NCI-H446 (cell line): ENCODE measurements at places on chromosomes 5 and 9.

DNA sequence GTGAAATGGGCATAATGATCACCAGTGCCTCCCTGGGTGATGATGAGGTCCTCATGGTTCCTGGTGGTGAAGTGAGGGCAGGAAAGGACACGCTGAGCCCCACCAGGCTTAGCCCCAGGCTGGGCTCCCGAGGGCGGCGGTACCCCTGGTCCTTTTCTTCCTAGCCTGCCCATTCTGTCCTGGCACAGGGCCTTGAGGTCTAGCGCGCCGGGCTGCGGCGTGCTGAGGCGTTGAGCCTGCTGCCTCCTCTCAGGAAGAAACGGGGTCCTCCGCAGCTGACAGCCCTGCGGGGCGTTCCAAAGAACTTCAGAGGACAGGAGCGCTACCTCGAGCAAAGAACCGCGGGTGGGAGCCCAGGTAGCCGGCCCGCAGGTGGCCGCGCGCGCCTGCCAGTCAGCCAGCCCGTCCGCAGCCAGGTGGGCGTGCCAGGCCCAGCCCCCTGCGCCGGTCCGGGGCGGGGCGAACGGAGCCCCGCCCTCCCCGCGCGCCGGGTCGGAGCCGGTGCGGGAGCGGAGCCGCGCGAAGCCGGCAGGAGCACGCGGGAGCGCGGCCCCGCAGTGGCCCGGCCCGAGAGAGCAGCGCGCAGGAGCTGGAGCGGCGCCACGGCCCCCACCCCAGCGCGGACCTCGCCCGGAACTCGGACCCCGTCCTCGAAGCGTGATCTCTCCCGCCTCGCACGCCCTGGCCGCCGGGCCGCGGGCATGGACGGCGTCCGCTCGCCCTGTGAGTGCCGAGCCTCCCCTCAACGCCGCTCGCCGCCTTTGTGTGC is at the start of gene WNK2:
WNK2 (plus strand) TSS at position 477 of the 769 bp plus-strand sequence. CDS start 791 bp downstream, outside the sequence.
- no peak for DNase-seq

- no peak for DNase-seq
Observed at GRCh38 chr5:58855851-58856739, 273.2 kb downstream of the RAB3C start.

- peak; percentile 58 for DNase-seq
Observed at GRCh38 chr5:157718519-157718918, 12.7 kb upstream of the THG1L start.

- no peak for DNase-seq
Observed at GRCh38 chr5:54344653-54345052, 34.3 kb upstream of the ARL15 start.

- DNase-seq, result no peak
Observed at GRCh38 chr5:74433896-74434829, 206.4 kb downstream of the ENC1 start.

DNA sequence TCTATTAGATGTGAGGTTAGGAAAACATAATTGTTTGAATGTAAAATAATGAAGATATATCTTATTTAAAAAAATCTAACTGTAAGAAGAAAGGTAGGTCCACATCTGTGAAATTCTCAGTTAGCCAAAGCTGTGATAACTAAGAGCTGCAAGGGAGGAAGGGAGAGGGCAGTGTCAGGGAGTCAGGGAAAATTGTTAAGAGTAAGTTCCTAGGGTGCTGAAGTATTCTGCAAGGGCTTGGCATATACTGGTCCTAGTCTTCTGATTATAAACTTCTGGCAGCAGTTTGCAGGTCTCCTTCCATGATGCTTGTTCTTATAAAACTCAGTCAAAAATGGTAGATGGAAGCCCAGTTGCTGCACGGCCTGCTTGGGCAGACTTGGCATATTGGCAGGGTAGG is 233.2 kb downstream of the NMUR2 start:
- no peak for DNase-seq

DNA sequence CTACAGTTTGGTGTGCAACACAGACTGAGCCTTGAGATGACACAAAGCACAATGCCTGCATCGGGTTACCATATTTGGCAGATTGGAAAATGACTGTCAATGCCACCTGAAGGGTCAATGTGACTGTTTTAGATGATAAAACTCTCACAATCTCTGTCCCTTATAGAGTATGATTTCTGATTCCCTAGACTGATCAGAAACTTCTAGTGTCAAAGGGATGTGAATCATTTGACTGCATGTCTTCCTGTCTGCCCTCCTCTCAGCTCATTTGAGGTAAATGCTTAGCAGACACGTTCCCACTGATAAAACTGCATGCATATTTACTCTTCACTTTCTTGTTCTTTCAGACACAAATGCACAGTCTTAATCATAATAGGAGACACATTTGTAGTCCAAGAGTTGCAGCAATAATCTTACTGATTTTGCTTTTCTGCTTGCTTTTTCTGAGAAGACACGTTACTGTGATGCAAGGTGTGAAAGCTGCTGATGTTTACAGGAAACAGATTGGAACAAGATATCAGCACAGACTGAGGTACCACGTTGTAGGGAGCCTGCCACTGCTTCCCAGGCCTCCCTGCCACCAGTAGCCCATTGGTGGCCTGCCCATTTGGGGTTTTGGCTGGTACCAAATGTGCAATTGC is 77.8 kb downstream of the GCNT4 start:
- no peak for DNase-seq

DNA sequence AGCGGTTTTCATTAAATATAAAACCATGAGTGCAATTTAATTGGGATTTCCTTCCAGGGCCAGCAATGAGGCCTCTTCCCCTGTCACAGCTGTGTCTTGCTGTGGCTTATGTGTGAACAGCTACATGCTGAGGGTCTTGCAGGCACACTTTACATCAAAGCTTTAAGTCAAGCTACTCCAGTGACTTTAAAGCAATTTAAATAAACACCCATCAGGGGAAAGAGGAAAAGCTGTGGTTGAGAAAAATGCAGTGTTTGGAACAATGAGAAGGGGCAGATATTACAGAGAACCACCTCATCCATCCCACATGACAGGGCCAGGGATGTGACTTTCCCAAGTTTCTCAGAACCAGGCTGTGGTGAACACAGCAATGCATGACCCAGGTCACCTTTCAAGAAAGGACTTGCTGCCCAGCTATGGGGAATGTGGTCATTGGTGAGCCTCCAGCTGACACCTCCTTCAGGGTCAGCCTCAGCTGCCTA is 115.9 kb upstream of the LPAR1 start:
- no peak for DNase-seq

DNA sequence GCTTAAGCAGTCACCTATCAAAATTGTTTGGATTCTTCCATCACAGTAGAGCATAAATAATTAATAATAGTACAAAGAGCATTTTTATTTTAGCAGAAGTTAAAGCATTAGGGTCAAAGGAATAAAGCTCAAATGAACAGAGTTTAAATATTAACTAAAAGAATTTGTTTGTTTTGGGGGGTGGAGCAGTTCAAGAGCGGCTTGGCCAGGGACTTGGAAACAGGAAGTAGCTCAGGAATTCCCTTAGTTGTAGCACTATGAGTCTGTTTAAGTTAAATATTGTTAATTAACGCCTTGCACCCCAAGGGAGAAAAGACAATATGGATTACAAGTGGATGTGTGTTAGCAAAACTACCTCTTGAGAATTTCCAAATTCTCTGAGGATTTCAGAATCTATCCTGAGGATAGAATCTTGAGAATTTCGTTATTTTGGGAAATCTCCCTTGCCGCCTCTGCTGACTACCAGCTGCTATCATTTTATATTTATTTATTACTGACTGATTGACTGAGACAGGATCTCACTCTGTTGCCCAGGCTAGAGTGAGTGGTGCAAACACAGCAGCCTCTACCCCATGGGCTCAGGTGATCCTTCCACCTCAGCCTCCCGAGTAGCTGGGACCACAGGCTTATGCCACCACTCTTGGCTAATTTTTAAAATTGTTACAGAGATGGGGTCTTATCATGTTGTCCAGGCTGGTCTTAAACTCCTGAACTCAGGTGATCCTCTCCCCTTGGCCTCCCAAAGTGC is 96.7 kb upstream of the CHD1 start:
- no peak for DNase-seq

GRCh38 chr9:18741945-18742344 is 268.0 kb downstream of the ADAMTSL1 start:
- DNase-seq, result no peak

DNA sequence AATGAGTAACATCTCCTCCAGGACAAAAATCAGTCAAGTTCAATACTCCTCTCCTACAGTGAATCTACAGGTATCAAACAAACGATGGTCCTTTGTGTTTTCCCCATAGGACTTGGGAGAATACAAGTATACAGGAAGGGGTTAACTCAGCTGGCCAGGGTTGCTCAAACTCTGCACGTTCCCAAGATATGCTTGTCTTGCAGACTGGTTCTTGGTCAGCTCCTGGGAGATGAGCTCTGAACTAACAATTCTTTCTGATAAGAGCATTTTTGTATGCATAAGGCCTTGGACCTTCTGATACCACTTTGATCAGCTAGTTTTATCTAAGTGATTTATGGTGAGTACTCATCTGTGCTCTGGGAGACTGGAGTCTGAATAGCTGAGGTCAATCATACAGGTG is 42.1 kb downstream of the LOX start:
- no peak for DNase-seq

DNA sequence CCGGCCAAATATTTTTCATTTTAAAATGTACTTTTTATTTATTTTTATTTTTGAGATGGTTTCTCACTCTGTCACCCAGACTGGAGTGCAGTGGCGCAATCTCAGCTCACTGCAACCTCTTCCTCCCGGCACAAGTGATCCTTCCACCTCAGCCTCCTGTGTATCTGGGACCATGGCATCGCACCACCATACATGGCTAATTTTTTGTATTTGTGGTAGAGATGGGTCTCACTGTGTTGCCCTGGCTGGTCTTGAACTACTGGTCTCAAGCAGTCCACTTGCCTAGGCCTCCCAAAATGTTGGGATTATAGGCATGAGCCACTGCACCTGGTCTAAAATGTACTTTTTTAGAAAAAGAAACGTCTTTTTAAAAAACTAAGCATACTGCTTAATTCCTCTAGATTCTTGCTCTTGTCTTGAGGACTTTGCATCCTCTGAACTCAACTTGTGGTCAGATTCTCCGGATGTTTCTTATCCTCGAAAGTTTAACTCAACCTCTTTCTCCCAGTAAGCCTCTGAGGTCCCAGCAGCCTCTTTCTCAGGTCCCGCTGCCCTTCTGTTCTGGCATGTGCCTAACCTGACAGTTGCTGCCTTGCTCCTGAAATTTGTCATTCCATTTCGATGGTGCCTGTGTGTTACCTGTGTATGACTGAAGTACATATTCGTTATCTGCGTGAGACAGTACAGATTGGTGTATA is 63.0 kb downstream of the TRIO start:
- no peak for DNase-seq

DNA sequence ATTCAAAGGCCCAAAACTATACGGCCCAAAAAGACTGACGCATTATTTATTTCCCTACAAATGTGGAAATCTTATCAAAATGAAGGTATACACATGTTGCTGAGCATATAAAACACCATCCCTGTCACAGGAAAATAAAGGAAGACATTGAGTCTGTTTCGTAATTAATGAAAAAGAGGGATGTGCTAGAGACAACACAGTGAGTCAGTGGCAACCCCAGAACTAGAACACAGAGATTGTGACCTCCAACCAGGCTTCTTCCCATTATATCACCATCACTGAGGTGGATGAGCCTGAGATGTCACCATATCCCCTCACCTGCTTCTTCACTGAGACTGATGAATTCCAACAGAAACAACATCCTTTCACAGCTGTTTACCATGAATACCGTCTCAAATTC is 3.8 kb downstream of the NDUFA8 start:
- DNase-seq, result no peak

- no peak for DNase-seq
Observed at GRCh38 chr5:142000704-142001484, 11.9 kb downstream of the GNPDA1 start.

DNA sequence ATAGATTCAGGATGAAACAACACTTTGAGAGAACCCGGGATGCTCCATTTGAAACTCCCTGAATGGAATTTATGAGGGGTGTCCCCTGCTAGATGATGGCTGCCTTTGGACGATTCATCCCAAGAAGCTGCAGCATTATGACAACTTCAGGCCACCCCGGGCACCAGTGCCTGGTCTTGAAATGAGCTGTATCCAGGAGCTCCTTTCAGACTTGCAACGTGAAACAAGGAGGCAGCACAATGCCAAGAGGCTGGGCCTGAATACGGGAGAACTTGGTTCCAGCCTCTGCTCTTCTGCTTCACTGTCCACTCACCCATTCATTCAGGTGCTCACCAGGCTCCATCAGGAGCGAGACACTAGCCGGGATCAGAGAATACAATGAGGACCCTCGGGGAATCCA is 78.3 kb downstream of the STK10 start:
- no peak for DNase-seq

DNA sequence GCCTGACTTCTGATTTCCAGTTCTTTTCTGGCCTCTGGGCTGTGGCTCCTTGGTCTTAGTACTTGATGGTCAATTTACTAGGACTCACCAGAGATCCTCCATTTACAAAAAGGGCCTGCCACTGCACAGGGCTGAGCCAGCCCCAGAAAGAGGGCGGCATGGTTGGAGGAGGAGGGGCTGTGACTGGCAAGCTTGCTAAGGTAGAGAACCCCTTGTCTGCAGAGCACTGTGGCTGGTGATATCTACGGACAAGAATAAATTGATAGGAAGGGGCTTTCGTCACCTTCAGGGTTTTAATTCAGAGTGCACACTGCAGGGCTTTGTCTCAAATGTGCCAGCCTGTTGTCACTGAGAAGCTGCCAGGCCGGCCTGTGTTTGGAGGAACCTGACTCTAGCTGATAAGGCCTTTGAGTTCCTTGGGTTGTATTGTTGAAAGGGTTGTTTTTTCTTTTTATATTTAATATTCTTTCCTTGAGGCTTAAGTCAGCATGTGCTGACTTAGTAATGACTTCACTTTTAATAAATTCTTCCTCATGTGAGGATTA is 15.1 kb downstream of the SLC22A5 start:
- no peak for DNase-seq

DNA sequence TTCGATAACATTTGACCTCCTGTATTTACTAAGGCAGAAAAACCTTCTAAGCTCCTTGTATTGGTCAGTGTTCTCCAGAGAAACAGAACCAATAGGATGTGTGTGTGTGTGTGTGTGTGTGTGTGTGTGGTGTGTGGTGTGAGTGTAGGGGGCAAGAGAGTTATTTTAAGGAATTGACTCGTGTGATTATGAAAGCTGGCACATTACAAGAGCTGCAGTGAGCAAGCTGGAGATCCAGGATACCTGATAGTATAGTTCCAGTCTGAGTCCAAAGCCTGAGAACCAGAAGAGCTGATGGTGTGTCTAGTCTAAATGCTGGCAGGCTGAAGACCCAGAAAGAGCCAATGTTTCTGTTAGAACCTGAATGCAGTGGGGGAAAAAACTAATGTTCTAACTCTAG is 21.2 kb upstream of the PIK3R1 start:
- no peak for DNase-seq

- no peak for DNase-seq
Observed at GRCh38 chr5:79612667-79613198, 492 bp downstream of the TENT2 start.
